ENCODE measurements at places on chromosomes 2 and 18.
A peak's percentile ranks its signal among the peaks of the same experiment; 100 is the strongest.

DNA sequence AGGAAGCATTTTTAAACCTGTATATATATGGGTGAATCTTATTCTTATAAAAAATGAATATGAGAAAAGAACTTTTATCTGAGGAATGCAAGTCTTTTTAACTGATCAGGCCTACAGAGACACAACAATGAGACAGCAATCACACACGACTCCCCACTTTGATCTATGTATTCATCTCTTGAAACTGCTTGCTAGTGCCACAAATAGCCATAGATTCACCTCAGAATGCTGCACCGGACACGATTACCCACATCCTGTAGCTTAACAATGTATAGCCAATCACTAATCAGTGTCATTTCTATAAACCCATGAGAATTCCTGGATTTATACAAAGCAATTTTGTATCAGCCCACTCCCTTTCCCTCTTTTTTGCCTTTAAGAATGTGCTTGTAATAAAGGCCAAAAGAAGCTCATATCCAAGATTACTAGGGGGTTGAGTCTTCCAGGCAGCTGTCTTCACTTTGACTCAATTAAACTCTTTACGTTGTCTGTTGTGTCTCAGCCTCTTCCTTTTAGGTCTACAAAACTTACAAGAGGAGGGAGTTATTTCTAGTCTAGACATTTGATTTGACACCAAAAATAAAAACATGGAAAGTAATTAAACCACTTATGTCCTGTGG, 94.9 kb downstream of the MBD2 start:
- no peak for DNase-seq

- no peak for DNase-seq
Measured at GRCh38 chr2:224802407-224802806, 86.2 kb upstream of the CCDC195 start.

GRCh38 chr2:200330351-200331060, 24.0 kb downstream of the SPATS2L start:
- DNase-seq, result no peak

- peak; percentile 75 for DNase-seq
Measured at GRCh38 chr18:80147418-80148325, 38.6 kb downstream of the ADNP2 start.

GRCh38 chr2:126222278-126222677, 433.7 kb upstream of the GYPC start:
- no peak for DNase-seq

- no peak for DNase-seq
Measured at GRCh38 chr18:22293417-22293816, 124.0 kb downstream of the GATA6 start.

- DNase-seq, result no peak
Measured at GRCh38 chr2:238997684-238998083, 149.8 kb downstream of the TWIST2 start.
